ENCODE measurements at places on chromosomes 2 and 18.

- DNase-seq = no peak
These were observed 1533.0 kb downstream of the LRP1B start for GRCh38 chr2:140597836-140598235.

DNA sequence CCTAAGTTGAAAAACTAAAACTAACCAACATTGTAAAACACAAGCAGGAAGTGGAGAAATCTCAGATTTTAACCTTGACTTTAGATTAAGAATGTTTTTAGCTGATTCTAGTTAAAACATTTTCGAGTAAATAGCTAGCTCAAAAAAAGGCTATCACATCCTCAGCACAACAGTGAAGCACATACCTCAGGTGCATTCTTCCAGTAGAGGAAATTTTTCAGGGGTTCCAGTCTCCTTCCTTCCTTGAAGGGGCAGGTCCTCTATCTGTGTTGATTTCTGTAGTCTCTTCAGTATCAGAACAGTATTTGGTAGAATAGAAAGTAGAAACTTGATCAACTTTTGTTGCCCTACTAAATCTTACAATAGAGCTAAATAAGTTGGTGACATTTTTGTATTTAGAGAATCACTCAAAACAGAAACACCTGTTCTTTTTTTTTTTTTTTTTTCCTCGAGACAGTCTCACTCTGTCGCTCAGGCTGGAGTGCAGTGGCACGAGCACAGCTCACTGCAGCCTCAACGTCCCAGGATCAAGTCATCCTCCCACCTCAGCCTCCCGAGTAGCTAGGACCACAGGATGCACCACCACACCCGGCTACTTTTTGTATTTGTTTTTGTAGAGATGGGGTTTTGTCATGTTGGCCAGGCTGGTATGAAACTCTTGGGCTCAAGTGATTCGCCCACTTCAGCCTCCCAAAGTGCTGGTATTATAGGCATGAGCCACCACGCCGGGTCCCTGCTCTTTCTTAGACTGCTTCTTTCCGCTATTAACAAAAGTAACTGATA is 6.9 kb upstream of the GPR155 start:
- DNase-seq = no peak

- DNase-seq = no peak
These were observed 1353.7 kb upstream of the LRRTM1 start for GRCh38 chr2:81658227-81658626.

DNA sequence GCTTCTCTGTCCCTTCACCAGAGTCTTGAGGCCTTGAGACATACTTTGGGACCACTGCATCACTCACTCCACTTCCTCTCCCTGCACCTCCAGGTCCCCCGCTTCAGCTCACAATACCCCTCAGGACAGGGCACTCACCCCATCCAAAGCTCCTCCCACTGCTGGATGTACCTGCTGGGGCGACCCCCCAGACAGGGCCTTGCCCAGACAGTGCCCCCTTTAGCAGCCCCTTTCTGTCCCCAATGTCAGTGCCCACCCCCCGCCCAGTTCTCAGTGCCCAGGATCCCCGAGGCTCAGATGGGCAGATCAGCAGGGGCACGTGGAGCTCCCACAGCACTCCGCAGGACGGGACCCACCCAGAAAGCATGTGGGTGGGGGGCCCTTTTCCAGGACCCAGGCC is 23.8 kb upstream of the IMP4 start:
- DNase-seq = no peak

DNA sequence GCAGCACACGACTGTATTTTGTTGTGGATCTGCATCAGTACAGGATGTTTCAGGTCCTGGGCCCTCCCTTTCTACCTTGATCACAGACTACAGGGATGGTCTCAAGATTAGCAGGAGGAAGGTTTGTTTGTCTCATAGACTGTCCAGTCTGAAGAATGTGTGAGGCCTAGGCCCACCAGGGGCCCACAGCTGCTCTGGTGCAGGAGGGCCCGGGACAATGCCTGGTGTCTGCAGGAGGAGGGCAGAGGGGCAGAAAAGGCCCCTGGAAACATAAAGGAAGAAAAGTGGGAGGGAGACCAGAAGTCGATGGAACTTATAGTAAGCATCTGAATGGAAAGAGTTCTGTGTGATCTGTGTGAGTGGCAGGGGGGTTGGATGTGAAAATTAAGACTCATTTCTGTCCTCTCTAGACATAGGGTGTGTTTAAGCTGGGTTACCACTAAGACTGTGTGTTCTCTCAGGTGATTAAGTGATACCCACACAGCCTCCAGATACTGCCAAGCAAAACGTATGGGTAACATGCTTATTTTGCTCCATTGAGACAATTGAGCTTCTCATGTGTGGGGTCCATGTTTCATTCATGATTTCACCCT is 33.4 kb upstream of the LPIN2 start:
- no peak for DNase-seq

GRCh38 chr2:32260376-32260775 is 4.3 kb downstream of the NLRC4 start:
- no peak for DNase-seq

DNA sequence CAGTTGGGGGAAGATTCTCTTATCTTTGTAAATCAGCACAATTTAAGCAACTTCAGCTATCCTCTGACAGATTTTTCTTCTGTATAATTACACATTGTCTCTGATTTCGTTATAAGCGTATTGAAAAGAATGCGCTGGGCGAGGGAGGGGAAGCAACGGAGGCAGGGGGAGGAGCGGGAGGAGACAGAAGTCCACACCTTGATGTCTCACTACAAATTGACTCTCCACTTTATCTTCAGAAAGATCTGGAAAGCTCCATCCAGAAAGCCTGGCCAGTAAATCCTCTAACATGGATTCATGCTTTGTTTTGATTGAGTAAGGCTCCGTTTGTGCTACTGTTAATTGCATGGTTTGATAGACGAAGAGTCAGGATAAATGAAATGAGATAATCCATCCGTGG is 76.6 kb downstream of the SMIM21 start:
- no peak for DNase-seq

- no peak for DNase-seq
These were observed 8.7 kb upstream of the COX7A2L start for GRCh38 chr2:42369532-42370229.

DNA sequence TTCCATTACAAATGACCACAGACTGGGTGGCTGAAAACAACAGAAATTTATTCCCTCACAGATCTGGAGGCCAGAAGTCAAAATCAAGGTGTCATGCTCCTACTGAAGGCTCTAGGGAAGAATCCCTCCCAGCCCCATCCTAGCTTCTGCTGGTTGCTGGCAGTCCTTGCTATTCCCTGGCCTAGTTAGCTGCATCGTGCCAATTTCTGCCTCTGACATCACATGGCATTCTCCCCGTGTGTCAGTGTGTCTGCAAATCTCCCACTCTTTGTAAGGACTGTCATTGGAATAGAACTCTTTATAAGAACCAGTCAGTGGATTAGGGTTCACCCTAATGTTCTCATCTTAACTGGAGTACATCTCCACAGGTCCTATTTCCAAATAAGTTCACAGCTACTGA is 30.5 kb upstream of the NCKAP5 start:
- DNase-seq = no peak

GRCh38 chr2:173898178-173898668 is 67.0 kb downstream of the SP3 start:
- no peak for DNase-seq

- DNase-seq = no peak
These were observed 67.9 kb downstream of the POLR1A start for GRCh38 chr2:86037795-86038192.

GRCh38 chr2:164975891-164976290 is 20.6 kb upstream of the SLC38A11 start:
- DNase-seq = no peak

DNA sequence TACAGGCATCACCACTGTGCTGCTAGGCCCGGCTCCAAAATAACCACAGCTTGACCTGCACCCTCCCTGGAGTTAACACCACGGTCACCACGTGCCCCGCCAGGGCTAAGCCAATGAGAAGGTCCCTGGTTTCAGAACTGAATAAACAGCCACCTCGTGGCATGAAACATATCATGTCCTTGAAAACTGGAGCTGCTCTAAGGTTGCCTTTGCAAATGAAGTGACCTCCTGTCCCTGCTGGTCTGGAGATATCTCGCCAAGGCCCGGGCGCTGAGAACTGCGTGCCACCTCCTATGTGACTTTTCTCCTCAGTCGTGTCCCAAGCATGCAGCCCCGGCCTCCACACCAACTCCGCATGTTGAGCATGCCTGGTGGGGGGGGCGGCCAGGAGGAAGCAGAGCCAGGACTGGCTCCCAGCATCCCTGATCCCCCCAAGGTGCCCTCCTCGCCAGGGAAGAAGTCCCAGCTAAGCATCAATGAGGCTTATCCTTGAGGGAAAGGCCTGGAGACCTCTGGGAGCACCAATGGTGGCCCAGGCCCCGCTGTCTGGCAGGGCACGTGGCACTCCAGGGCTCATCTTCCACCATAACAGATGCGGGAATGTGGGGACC is 16.3 kb upstream of the KCNG2 start:
- DNase-seq = no peak

- DNase-seq = no peak
These were observed 19.2 kb upstream of the GRP start for GRCh38 chr18:59200787-59201186.

- no peak for DNase-seq
These were observed 805 bp upstream of the TNFRSF11A start for GRCh38 chr18:62324181-62324828.

DNA sequence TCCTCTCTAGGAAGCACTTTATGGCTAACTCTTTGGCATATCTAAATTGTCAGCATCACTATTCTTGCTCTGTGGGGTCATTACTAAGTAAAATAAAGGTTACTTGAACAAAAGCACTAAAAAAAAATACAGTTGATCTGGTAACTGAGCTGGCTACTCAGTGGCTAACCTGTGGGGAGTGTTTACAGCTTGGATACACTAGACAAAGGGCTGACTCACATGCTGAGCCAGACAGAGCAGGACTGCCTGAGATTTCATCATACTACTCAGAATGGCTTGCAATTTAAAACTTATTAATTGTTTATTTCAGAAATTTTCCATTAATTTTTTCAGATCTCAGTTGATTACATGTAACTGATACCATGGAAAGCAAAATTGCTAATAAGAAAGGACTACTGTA is 1690.4 kb upstream of the SLC39A10 start:
- DNase-seq = no peak

GRCh38 chr18:34153711-34154110 is 71.0 kb downstream of the NOL4 start:
- no peak for DNase-seq

- no peak for DNase-seq
These were observed 15.9 kb downstream of the CENPA start for GRCh38 chr2:26801796-26802195.

DNA sequence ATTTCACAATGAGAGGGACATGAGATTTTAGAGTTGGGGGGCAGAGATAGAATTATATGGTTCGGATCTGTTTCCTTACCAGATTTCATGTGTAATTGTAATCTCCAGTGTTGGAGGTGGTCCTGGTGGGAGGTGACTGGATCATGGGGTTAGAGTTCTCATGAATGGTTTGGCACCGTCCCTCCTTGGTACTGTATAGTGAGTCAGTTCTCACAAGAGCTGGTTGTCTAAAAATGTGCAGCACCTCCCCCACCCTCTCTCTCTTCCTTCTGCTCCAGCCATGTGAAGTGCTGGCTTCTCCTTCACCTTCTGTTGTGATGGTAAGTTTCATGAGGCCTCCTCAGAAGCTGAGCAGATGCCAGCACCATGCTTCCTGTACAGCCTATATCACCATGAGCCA is 138.1 kb downstream of the SCG2 start:
- DNase-seq = no peak

GRCh38 chr2:160891353-160891740 is 268.9 kb upstream of the TANK start:
- no peak for DNase-seq

- DNase-seq = peak; percentile 67
These were observed 47.4 kb downstream of the LRRFIP1 start for GRCh38 chr2:237674731-237675276.

- no peak for DNase-seq
These were observed 24.5 kb upstream of the PEX13 start for GRCh38 chr2:60992985-60993392.

- no peak for DNase-seq
These were observed 48.4 kb upstream of the ANKRD44 start for GRCh38 chr2:197358931-197359330.

- no peak for DNase-seq
These were observed 6.4 kb upstream of the FHL2 start for GRCh38 chr2:105405291-105405690.

- no peak for DNase-seq
These were observed 175.3 kb upstream of the TCF4 start for GRCh38 chr18:55763298-55763697.

GRCh38 chr2:22947741-22948140 is 437.2 kb upstream of the KLHL29 start:
- no peak for DNase-seq

DNA sequence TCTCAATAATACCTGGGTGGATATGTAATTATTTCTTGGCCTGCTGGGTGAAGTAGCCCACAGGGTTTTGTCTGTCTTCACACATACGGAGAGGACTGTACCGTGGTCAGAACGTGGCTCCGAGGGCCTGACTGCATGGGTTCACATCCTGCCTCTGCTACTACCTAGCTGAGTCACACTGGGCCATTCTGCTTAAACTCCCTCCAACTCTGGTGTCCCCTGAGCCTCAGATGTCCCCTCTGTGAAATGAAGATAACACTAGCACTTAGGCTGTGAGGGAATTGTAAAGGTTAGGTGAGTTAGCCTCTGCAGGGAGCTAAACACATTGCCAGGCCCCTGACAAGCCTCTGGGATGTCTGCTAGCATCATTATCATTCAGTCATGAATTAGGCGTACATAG is 120.1 kb upstream of the NABP1 start:
- DNase-seq = no peak

GRCh38 chr2:37586663-37587317 is 84.7 kb downstream of the CDC42EP3 start:
- DNase-seq = no peak

DNA sequence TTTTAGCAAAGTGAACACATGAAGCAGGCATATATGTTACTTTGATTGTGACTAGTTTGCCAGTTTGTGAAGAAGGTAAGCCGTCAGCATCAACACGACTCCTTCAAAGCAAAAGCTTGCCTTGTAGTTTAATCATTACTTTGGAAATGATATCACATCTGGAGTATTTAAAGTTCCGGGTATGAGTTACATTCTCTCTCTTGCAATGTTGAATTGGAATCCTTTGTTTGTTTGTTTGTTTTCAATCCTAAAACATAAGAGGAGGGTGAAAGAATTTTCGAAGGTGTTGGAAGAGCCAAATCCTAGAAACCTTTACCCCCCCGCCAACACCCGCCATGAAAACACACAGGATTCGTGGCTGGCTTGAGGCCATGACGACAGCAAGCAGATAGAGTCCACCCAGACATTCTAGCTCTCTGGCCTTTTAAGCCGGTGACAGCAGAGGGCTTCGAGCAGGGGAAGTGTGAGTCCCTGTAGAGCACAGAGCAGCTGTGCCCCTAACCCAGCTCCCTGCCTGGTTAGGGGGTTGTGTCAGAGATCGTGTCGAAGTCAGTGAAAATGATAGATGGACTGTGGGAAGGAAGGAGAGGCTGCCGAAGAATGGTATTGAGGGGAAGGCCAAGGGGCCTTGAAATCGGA is 103.8 kb upstream of the SMIM21 start:
- DNase-seq = no peak

Measured in stimulated activated CD8-positive, alpha-beta memory T cell treated with anti-CD3 and anti-CD28 coated beads, Interleukin-15, amount 100 ng/mL, for 1 hour (primary cell).